ENCODE measurements at places on chromosomes 7 and 10.

GRCh38 chr10:119344381-119344780 is 137.0 kb downstream of the GRK5 start:
- no peak for DNase-seq

DNA sequence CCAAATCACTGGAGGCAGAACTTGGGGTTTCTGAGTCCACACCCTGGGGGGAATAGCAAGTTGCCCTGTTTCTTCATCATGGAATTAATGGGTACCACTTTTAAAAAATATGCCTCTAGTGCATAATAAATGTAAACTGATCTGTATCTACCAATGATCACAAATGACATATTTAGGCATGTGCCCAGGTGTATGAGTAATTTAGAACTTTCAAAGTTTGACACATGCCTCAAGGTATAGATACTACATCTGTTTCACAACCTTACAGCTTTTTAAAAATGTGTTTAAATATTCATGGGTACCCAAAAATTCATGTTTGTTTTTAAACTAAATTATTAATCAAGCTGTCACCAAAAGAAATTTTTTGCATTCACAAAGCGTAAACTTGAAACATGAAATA is 226.0 kb downstream of the KIAA1217 start:
- DNase-seq: no peak

DNA sequence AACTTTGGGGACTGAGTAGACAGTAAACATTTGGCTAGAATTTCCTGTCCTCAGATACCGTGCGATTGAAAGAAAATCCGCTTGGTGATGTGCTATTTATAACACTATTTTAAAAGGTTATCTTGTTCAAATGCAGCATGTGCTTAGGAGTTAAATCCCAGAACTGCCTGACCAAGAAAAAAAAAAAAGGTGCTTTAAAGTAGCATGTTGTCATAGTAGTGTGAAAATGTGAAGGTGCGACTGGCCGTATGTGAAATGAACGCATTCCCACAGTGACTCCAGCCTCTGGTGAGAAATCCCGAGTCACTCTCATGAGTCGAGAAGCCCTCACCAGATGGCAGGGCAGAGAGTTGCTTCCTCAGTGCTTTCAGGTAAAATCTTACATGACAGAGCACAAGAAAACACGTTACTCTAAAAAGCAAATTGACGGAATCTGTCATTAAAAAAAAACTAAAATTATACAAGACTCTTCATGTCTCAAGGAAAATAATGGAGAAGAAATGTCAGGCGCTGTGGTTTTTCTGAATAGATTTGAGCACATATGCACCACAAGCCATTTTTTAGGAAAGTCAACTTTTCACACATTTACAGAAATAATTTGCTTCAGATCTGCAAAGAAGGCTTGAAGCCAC is 18.4 kb upstream of the KLF6 start:
- no peak for DNase-seq

DNA sequence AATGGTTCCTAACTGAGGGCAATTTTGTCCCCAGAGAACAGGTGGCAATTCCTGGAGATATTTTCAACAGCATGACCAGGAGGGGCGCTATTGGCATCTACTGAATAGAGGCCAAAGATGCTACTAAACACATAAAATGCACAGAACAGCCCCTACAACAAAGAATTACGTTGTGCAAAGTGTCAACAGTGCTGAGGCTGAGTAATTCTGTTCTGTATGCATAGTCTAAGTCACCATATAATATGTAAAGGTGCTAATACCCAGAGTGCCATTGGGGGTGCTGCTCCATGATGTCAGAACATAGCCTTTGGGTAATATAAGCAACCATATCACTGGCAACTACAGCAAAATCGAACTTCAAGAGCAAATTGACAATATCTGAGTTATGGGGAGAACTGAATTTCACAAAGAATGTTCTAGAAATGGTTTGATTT is 213.3 kb upstream of the PHYHIPL start:
- no peak for DNase-seq

DNA sequence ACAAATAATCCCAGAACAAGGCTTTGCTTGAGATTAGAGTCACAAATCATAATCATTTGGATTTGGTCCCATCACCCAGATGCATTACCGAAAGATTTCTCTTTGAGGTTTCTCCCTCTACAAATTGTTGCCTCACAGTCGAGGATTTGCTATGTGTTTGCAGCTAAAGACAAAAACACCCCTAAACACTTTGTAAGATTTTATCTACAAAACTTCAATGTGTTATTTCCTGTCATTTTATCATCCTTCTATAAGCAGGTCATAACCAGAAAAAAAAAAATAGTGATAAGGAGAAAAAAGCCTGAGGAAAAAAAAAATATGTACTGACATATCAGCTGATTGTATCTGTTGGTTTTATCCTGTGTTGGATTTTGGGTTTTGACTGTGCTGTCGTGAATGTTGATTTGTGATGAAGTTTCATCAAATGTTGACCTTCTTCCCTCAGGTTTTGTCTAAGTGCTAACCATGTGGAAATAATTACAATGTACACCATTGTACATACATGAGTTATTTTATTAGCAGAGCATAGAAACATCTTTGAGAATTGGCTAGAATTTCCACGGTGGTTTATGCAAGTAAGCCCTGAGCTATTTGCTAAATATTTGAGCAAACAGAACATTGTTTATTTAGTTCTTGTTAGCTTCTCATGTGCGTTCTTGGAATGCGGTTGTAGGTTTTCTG is 274.4 kb downstream of the NEBL start:
- DNase-seq: no peak

- no peak for DNase-seq
Measured at GRCh38 chr10:55274367-55274766, 473.3 kb upstream of the PCDH15 start.

DNA sequence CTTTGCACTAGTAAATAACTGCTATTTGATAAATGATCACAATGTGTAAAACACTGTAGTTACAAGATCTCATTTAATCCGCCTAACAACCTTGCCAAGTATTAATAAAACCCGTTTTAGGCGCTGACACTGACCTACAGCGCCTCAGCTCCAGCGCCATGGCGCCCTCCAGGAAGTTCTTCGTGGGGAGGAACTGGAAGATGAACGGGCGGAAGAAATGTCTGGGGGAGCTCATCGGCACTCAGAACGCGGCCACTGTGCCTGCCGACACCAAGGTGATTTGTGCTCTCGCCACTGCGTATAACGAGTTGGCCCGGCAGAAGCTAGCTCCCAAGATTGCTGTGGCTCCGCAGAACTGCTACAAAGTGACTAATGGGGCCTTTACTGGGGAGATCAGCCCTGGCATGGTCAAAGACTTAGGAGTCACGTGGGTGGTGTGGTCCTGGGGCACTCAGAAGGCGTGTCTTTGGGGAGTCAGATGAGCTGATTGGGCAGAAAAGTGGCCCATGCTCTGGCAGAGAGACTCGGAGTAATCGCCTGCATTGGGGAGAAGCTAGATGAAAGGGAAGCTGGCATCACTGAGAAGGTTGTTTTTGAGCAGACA is 1.1 kb upstream of the TNPO3 start:
- no peak for DNase-seq

DNA sequence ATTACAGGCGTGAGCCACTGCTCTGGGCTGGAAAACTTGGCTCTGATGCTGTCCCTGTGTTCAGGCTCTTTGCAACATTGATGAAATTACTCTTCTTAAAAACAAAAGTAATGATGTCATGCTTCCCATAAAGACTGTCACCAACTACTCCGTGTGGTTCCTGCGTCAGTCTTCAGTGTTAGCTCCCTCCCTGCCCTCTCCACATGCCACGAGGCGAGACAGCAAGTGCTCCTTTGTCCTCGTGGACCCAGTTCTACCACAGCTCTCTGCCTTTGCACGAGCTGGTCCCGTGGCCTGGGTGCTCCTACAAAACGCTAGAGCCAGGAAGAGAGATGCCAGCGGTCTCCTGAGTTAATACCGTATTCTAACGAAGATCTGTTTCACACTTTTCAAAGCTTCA is 194.5 kb downstream of the SDK1 start:
- no peak for DNase-seq

DNA sequence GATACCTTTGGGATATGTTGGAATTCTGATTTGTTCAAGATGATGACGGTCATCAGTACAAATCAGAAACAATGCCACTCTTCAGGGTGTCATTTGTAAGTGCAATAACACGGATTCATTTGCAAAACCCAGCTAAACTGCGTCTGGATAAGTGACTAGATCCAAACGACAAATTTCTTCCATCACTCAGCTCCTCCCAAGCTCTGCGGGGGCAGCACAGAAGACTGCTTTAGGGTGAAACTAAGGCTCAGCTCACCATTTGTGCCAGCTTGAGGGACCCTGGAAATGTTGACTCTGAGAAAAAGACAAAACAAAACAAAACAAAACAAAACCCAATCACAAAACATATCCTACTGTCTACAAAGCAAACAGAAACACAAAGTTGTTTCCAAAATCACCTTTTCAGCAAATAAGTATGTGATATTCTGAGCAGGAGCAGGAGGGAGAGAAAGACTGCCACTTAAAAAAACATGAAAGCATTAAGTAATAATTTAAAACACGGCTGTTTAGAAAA is 8.0 kb downstream of the EVX1 start:
- no peak for DNase-seq

GRCh38 chr10:42836096-42836495 is 53.5 kb downstream of the BMS1 start:
- no peak for DNase-seq

GRCh38 chr7:21939136-21939857 is 6.4 kb downstream of the CDCA7L start:
- no peak for DNase-seq

GRCh38 chr7:137080516-137081203 is 212.2 kb downstream of the CHRM2 start:
- DNase-seq: no peak

- no peak for DNase-seq
Measured at GRCh38 chr7:31104361-31105255, 52.5 kb downstream of the ADCYAP1R1 start.

GRCh38 chr7:95389516-95389915 is 6.7 kb downstream of the PON3 start:
- DNase-seq: no peak

DNA sequence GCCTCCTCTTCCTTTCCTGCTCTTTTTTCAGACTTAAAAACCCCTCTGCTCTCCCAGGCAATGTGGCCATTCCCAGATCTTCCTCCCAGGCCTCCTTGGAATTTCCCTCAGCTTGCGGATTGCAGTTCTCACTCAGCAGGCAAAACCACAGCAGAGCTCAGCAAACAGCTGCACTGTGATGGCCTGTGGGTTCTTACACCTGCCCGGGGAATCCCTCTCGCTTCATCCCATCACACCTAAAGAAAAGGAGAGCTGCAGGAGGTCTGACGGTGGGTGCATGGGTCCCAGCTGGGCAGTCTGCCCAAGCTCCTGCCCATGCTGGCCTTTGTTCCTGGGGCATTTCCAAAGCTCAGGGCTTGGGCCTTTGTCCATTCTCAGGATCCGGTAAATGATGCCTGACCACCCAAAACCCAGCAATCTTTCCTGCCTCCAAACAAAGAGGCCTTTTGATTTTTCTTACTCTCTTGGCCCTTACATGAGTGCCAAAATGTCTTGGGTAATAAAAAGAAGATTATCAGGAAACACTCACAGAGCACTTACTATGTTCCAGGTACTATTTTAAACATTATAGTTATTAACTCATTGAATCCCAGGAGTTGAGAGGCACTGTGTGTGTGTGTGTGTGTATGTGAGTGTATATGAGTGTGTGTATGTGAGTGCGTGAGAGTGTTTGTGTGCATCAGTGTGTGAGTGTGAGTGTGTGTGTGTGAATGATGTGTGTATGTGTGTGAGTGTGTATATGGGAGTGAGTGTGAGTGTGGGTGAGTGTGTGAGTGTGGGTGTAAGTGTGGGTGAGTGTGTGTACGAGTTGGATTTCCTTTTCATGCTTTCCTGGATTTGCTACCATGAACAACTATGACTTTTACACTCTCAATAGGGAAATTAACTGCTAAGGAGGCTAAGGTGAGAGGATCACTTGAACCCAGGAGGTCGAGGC is 64.5 kb upstream of the PODXL start:
- no peak for DNase-seq

GRCh38 chr7:76364198-76364584 is 5.4 kb upstream of the YWHAG start:
- no peak for DNase-seq

- no peak for DNase-seq
Measured at GRCh38 chr10:119203006-119203405, 4.4 kb upstream of the GRK5 start.

- DNase-seq: no peak
Measured at GRCh38 chr7:82598958-82599357, 155.4 kb upstream of the CACNA2D1 start.

GRCh38 chr7:149873074-149873969 is at the start of gene ATP6V0E2:
Gene ATP6V0E2, plus strand, starts transcription at chr7:149873969. Its CDS starts 97 bp downstream, at chr7:149874066.
- DNase-seq: peak; percentile 99

- no peak for DNase-seq
Measured at GRCh38 chr7:146129296-146129695, 12.7 kb downstream of the CNTNAP2 start.

DNA sequence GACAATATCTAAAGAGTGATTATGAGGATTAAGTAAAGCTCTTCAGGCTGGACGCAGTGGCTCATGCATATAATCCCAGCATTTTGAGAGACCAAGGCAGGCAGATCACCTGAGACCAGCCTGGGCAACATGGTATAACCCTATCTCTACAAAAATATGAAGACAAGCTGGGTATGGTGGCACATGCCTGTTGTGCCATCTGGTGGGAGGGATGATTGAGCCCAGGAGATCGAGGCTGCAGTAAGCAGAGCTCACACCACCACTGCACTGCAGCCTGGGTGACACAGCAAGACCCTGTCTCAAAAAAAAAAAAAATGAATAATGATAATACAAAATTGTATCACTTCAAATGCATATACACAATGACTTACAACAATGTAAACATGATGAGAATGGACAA is 195.6 kb upstream of the AUTS2 start:
- DNase-seq: no peak

GRCh38 chr10:117217196-117217761 is 20.0 kb downstream of the KCNK18 start:
- DNase-seq: no peak

DNA sequence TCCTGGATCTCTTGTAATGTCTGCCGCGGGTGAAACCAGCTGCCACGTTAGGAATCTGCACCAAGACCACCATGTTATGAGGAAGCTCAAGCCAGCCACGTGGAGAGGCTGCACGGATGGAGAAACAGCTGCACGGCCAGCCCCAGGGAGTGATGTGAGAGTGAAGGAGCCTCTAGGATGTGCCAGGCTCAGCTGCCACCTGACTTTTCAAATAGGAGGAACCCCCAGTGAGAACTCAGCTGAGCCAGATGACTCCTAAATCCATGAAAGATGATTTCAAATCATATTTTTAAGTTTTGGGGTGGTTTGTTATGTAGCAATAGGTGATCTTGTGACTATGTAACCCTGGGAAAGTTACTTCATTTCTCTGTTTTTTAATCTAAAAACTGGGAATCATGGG is 71.7 kb downstream of the PRKAG2 start:
- no peak for DNase-seq
